Parietal lobe (tissue), 2 donors: ENCODE measurements at places on chromosomes 12 and 14. TPM values are rescaled to one million over a fixed set of nuclear protein-coding genes. Genes with fewer than 3 reads are reported as not detected.

Gene TSHR
- 0.63 TPM for total RNA-seq

Gene BBOF1
- 11.9 TPM for total RNA-seq

Gene APOF
- total RNA-seq = not detected

Gene SMCO3
- total RNA-seq = not detected

Gene NIN
- total RNA-seq = 147 TPM

Gene GPRC5A
- total RNA-seq = 0.31 TPM

Gene MYG1
- total RNA-seq = 46.3 TPM

Gene ALKBH2
- total RNA-seq = 21.6 TPM
